ENCODE measurements at places on chromosomes 3 and 15.

DNA sequence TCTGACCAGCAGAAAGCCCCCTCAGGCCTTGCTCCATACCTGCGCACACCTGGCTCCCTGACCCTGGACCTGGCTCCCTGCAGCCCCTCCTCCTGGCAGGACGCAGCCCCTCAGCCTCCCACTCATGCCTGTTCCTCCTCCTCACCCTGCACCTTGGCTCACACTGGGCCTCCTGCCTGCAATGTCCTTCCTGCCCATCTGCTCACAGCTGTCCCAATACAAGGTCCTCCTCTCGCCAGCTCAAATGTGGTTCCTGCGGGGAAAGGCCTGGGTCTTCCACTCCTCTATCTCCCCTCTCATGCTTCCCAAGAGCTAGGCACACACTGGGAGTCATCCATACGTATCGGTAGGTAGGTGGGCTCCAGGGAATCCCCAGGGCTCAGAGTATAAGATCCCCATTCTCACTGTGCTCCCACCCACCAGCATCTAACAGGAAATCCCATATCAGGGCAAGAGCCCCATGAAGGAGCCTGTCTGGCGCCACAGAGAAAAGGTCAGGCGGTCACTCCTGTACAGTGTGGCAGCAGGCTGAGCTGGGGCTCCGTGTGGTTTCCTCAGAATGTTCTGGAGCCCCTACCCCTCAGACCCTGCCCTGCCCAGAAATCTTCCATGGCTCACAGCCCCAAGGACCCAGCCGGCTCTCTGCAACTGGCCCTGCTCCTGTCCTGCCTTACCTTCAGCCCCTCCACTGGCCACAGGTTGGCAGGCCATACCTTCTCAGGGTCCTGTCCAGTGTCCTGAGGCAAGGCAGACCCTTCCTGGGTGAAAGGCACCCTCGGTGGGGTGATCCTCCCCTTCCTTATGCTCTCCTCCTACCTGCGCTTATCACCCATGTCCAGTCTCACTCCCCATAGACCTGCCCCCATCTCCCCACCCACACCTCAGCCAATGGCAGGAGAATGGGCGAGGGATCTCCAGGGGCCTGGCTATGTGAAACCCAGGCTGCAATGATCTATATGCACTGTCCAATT is 10.9 kb downstream of the PLCD1 start:
- no peak for DNase-seq

GRCh38 chr3:195251336-195252065 is 19.5 kb downstream of the XXYLT1 start:
- DNase-seq = no peak

DNA sequence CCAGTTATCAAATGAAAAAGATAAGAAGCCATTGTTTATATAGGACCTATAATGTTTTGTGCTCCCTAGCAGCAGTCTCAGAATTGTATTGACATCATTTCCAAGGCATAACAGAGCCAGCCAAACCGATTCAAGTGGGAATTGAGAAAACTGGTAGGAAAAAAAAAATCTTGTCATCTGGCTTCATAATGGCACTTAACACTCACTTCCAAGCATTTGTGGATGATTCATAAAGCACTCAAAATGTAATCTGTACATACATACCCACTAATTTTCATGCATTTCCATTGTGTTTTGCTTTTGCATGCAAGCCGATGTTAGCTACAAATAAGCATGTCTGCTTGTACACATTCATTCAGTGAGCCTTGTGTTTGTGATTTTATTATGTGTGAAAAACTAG is 18.6 kb upstream of the TRPC1 start:
- no peak for DNase-seq

DNA sequence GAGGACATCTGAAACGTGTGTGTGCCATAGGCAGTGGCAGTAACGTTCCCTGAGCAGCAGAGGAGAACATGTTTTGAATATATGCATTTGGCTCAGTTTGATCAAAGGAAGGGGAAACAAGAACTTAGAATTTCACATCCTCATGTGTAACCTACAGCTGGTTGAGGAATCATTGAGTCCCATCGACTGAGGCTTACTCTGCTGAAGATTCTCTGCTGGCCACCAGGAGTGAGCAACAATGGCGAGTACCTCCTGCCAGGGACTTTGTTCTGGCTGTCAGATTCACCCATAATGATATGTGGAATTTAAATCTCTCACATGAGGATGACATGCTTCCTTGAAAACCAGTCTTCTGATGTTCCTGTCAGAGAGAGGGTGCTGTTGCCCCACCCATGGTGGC is 21.3 kb downstream of the GORASP1 start:
- no peak for DNase-seq

- no peak for DNase-seq
These were observed 13.8 kb downstream of the PTPN9 start for GRCh38 chr15:75565062-75565970.

DNA sequence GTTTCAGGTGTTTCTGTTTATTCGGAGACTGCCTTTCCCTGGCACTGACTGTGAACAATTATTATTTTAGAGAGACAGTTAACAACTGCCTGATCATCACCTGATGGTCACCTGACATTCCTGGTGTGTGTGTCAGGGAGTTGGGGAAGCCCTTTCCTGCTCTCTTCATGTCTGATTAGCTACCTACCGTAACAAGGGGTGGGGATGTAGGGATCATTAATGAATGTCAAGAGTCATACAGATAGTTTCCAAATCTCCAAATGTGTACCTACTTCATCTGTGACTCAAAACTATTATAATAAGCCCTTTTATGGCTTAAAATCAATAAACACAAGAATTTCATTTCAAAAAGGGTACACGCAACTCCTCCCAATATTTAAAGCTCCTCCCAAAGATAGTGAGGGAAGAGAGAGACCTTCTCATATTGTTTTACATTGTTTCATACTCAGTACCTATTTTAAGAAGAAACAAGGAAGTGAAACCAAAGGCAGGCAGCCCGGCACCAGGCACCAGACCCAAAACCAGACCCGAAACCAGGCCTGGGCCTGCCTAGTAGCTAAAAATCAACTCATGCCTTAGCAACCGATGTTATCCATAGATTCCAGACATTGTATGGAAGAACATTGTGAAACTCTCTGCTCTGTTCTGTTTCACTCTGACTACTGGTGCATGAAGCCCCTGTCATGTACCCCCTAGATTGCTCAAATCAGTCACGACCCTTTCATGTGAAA is 844.9 kb upstream of the ALCAM start:
- DNase-seq = no peak

DNA sequence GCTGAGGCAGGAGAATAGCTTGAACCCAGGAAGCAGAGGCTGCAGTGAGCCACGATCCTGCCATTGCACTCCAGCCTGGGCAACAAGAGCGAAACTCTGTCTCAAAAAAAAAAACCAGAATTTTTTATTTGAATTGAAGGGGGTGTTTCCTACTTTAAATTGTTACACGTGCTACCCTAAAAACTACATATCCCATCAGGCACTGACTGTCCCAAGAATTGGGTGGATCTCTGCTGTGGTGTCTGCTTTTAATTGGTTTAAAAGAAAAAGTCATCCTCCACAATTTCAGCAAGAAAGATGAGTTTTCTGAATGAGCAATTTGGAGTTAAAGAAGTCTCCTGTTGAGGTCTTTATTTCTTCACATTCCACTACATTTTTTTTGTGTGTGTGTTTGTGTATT is 2.1 kb downstream of the PDIA3 start:
- no peak for DNase-seq

DNA sequence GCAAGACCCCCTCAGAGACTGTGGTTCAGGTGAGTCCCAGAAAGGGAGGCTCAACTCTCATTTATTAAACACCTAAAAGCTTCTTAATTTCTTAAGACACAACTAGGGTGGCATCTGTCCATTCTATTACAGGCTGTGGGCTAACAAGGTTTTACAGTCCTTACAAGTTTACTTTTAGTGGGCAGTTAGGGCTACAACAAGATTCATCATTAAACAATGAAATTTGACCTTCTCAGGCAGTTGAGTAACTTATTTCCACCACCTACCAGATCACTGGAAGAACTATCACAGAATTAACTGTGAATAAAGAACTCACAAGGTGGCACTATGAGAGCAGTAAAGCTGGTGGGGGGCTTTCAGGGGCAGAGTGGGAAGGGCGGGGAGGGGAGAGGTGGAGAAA is 132.6 kb downstream of the PLD1 start:
- DNase-seq = no peak

DNA sequence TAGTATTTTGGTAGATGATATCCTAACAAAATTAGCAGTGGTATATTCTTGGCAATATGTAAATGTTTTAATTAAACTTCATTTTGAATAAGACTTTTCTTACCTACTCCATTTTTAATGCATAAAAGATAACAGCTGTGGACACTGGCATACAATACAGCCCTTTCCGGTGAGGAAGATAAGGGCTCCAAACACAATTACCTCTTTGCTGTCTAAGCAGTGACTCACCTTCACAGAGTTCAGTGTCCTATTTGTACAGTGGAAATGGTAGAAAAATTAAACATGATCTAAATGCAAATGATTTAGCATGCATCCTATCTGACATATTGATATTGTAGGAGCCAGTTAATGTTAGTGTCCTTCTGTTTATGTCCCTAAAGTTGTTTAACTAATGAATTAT is 969.4 kb downstream of the PLOD2 start:
- no peak for DNase-seq

GRCh38 chr15:100349696-100350433 is 8.1 kb upstream of the ADAMTS17 start:
- DNase-seq = peak; percentile 58

DNA sequence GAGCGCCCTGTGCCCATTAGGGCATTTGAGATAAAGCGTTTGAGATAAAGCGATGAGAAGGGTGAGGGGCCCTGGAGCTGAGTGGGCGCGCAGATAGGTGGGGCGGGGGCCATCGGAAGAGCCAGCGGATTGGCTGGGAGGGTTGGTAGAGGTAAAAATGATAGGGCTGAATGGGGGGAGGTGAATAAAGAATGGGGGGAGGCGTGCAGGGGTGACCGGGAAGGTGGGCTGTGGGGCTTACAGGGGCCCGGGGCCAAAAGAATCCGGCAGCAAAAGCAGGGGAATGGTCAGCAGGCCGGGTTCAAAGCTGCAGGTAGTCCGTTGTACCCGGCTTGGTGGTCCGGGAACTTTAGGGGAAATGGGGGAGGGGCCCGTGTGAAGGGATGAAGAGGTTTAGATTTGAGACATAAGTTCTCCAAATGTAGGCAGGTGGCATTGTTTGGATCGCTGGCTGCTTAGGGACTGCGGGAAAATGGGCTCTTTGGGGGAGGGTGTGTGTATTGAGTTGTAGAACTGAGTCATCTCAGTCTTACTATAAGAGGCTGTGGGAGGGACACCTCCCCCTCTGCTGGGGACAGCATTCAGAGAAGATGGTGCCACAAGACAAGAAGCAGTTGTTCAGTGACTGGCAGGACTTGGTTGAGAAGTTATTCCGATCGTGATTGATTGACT is 610 bp downstream of the ARID3B start:
- DNase-seq = no peak

GRCh38 chr3:36060950-36061349 is 319.4 kb upstream of the STAC start:
- no peak for DNase-seq

DNA sequence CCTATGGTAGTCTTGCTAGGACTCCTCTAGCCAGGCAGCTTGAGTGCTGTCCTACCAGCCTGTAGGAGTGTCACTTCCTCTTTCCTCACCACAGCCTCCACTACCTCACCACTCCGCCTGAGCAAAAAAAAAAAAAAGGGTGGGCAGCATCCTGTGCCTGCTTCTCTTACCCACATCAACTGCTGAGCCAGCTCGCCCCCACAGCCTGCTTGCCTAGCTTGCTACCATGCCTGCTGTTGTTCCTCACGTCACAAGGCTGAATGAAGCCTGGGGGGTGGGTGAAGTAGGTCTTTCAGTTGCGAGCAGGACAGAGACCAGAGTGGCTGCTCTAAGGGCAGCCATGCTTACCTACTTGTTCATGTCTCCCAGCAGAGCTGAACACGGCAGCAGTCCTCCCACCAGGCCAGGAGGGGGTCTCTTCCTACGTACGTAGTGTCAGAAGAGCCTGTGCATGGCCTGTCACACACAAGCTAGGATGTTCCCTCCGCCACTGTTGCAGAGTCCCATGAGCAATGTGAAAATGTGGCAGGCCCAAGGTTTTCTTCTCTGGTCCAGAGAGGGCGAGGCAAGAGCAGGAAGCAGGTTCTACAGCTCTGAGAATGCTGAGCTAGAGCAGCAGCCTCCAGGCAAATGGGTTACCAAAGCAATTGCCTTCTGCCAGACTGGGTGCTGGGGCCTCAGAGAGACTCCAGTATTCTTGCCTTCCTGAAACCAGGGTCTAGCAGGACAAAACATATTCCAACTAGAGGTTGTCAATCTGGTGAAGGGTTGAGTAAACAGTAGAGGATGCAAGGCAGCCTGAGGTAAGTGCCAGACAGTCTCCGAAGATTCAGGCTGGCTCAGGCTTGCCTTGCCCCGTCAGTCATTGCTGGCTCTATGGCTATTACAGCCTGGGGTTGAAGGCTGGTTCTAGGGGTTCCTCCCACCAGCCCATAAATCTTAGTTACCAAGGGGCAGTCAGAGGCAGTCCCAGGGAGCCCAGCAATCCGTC is 8.1 kb downstream of the PPM1M start:
- DNase-seq = no peak

GRCh38 chr3:34842706-34843480 is 796.4 kb upstream of the ARPP21 start:
- no peak for DNase-seq

DNA sequence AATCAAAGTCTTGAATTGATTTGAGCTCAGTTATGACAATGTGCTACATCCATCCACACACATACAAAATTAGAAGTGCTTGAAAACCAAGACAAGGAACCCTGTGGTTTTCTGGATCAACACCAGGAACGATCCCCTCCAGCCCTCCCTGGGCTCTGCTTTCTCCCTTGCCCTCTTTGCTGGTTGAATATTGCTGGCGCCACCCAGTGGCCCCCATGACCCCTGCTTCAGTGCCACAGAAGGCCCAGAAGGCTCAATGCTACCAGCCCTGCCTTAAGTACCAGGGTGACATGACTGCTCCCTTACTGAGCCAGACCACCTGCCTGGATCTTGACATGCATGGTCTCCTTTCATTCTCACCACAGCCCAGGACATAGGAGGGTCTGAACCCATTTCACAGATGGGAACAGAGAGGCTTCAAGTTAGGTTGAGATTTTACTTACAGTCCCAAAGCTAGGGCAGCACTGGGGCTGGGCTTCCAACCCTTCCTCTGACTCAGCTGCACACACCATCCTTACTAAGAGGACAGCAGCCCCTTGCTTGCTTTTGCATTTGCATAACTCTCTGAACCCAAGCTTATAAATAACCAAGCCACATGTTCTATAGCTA is 15.0 kb downstream of the IL12A start:
- no peak for DNase-seq

GRCh38 chr3:132088291-132088690 is 53.5 kb upstream of the CPNE4 start:
- DNase-seq = no peak

- no peak for DNase-seq
These were observed 81.6 kb downstream of the PPCDC start for GRCh38 chr15:75104804-75105557.

DNA sequence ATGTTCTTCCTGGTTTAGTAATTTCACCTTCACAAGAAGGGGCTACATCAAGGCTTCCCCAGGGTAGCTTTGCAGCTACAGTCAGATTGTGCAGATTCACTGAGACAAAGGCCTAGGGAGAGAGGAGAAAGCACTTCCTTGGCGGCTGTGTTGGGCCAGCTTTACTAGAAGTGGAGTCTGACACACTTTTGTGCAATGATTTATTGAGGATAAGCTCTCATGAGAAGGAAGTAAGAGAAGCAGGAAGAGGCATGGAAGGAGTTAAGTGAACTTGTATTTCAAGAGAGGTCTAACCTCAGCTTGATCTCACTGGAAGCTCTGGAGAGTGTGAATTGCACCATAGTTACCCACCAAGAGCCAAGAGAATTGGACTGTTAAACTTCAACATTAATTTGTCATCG is 78.9 kb downstream of the TGFBR2 start:
- no peak for DNase-seq
